ENCODE measurements at places on chromosomes 12 and 14.

DNA sequence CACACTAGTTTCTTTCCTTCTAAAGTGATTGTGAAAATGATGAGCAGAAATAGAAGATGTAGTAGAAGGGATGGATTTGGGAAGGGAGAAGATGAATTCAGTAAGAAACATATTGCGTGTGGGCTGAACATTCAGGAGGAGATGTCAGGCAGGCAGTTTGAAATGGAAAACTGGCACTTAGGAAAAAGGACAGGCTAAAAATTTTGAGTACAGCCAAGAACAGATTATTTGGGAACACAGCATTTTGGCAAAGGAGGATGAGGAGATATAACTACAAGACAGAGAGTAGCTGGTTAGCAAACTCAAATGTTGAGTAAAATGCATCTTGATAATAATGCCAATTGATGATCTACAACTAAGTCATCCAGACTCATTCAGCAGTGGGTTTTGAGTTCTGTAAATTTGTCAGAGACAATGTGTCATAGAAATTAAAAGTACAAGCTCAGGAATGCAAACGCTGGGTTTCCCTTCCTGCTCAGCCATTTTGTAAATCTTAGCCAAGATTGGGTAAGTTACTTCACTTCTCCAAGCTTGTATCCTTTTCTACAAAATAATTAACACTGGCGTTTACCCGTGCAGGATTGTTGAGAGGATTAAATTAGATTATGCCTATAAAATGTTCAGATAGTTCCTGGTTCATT, 255.0 kb downstream of the NAV3 start:
- no peak for DNase-seq

DNA sequence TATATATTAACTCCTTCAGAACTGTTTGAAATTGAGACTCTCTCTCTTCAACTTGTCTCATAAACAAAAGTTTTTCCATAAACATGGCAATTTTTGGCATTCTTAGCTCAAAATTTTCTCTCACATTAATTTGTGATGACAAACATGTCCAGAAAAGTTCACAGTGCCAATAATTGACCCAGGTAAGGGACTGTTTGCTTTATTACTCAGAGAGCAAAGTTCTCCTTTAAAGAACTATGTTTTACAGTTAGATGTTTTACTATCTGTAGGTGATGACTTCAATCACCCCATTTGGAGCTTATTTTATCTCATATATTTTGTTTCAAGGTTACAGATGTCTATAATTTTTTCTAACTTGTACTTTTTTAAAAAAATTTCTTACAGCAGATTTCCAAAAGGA, 855.6 kb downstream of the SLC16A7 start:
- no peak for DNase-seq

DNA sequence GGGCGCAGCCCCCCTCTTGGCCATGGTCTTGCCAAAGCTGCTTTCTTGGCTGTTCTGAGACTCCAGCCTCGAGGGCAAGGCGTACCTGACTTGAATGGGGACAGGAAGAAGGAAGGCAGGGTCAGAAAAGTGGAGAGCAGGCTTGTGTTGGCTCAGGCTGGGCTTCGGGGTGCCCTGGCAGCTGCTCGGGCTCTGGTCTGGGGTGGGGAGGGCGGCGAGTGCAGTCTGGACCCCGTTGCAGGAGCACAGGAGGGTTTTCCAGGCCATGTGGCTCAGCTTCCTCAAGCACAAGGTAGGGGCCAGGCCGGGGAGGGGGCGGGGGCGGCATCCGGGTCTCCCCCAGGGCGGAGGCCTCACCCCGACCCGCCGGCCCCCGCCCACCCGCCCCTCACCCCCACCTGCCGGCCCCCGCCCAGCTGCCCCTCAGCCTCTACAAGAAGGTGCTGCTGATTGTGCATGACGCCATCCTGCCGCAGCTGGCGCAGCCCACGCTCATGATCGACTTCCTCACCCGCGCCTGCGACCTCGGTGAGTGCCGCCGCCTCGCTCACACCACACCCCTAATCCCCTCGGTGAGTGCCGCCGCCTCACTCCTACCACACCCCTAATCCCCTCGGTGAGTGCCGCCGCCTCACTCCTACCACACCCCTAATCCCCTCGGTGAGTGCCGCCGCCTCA, 4.2 kb downstream of the NOC4L start:
- DNase-seq = no peak

DNA sequence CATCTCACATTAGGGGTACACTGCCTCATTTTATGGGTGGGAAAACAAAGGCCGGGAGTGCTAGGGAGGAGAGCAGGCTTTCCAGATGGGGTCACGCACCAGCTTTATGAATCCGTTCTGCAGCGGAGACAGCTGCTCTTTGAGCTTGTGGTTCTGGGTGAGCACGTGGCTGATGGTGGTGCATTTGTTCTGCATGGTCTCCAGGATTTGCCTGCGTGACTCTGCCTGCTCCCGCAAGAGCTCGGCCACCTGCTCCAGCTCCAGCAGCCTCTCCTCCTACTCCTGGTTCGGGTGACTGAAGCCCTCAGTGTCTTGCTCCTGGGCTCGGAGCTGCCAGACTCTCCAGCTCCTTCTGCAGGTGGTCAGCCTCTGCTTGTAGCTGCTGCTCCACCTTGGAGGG, 23.6 kb upstream of the BLTP3B start:
- DNase-seq = no peak

All from thoracic aorta (tissue), 2 donors.